ENCODE measurements at places on chromosomes 11 and 22.

- no peak for DNase-seq
These were observed 7.0 kb downstream of the CD3E start for GRCh38 chr11:118311518-118311917.

- no peak for DNase-seq
These were observed 52.4 kb downstream of the DKK3 start for GRCh38 chr11:11956006-11956405.

DNA sequence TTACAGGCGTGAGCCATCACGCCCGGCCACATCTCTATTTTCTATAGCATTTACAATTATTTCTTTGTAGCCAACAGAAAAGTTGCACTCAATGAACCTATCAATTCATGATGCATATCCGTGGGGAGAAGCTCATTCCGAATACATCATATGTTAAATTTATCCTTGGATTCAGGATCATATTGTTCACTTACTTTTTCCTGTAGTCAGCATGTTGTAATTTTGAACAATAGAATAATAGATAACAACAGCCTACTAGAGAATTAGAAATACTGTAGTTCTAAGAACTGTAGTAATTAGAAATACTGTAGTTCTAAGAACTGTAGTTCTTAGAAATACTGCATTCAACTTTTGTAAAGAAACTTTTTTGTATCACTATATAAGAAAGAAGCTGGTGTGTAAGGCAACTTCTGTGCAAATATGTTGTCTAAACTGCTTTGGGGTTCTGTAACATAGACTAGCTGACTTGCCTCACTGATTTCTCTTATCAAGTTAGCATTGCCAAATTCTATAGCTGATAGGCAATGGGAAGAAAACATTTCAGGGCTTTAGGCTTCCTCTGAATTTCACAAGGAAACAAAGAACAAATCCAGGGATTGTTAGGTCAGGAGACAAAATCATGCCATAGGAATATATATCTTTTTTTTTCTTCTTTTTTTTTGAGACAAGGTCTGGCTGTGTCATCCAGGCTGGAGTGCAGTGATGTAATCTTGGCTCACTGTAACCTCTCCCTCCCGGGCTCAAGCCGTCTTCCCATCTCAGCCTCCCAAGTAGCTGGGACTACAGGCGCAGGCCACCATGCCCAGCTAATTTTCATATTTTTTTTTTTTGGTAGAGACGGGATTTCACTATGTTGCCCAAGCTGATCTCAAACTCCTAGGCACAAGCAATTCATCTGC is 91.9 kb downstream of the CSTPP1 start:
- DNase-seq, result no peak

DNA sequence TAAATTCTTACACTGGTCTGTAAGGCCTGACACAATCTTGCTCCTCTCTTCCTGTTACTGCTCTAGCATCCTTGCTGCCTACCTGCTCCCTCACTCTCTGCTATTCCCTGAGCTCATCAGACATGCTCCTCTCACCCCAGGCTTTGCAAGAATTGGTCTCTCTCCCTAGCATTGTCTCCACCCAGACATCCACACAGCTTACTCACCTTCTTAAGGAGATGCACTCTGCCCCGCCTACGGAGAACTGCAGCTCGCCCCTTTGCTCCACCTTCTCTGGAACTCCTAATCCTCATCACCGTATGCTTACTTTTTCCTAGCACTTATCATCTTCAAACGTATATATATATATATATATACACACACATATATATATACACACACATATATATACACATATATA is 23.3 kb upstream of the TMPRSS5 start:
- DNase-seq, result peak; percentile 9

GRCh38 chr11:119338318-119338890 is 2.3 kb downstream of the C1QTNF5 start:
- DNase-seq, result peak; percentile 61

- DNase-seq, result no peak
These were observed at the start of gene CCDC116 for GRCh38 chr22:21632237-21632895. Gene CCDC116 (plus strand): TSS chr22:21632760. CDS start chr22:21633182, 422 bp downstream.

DNA sequence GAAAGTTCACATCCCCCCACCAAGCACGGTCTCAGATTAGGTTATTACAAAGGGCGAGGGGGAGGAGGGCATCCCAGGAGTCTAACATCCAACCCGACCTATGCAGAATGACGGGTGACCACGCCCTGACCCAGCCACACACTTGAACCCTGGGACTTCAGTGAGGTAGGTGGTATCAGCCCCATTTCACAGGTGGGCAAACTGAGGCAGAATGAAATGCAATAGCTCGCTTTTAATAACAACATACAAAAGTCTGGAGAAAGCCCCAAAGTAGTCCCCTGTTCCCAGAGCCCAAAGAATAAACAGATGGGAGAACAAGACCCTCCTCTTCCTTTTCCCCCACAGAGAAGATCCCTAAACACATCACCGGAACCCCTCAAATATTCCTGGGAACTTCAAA is 31.9 kb downstream of the NUP50 start:
- DNase-seq, result no peak
